ENCODE measurements at places on chromosomes 4 and X.
A peak's percentile ranks its signal among the peaks of the same experiment; 100 is the strongest.

DNA sequence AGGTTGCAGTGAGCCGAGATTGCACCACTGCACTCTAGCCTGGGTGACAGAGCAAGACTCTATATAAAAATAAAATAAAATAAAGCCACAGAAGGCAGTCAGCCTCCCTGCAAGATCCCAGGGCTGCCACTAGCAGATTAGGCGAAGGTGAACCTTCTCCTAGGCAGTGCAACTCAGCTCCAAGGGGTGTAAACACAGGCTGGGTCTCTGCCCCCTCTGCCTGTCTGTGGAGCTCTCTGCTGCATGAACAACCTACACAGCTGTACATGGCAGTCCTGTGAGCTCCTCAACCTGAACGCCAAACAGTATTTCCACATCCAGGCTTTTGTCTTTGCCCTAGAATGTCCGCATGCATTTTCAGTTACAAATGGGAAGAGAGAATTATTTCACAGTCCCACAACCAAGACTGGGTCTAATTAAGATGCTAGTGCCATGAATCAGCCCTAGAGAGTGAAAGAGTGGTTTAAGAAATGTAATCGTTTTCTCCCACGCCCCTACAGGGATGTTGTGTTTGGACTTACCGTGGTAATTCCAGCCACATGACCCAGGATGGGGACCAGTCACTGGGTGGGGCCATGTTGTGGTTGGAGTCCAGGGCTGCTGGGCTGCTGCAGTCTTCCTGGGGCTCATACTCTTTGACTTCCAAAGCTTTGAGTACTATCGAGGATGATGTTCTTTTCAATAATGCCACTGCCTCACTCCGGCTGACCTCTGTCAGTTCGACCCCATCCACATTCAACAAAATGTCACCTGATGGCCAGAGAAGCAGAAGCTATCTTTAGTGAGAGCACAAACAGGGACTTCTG is 99.0 kb downstream of the FIP1L1 start:
- no peak for DNase-seq

GRCh38 chr4:156182269-156182668 is 228.6 kb upstream of the CTSO start:
- DNase-seq: no peak

- DNase-seq: no peak
Measured at GRCh38 chr4:120406960-120407359, 340.3 kb upstream of the MAD2L1 start.

DNA sequence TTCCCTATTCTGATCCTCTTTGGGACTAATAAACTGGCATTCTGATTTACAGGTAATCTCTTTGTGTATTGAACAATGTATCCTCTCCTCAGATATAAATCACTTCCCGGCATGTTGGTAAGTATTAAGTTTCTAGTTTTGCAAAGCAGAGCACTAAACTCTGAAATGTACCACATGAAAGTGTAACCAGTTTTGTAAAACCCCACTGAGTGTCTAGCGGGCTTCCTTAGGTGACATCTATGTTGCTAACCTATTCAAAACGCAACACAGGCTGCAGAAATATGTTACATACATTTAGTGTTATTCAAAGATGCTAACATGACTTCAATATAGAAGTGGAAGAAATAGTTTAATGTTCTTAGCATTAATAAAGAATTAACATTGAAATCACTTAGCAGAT is 25.2 kb downstream of the DNAJB14 start:
- no peak for DNase-seq

- DNase-seq: no peak
Measured at GRCh38 chr4:62070291-62070852, 870.2 kb downstream of the ADGRL3 start.

DNA sequence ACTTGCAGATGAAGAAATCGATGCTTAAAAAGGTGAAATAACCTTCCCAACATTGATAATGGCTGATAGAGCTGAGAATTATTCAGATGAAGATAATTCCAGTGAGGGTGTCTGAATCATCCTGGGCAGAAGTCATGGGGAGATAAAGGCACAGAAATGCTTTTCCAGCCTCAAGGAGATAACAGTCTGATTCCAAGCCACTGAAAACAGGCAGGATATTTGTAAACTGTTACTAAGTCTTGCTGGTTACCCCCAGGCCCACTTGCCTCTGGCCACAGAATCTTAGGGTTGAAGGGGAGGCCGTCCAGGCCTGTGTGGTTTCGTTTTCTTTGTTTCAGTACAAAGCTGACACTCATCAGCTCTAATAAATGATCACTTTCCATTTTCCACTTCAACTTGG is 158.5 kb downstream of the SH3KBP1 start:
- no peak for DNase-seq

GRCh38 chrX:65601530-65602220 is 65.8 kb upstream of the MSN start:
- DNase-seq: no peak

DNA sequence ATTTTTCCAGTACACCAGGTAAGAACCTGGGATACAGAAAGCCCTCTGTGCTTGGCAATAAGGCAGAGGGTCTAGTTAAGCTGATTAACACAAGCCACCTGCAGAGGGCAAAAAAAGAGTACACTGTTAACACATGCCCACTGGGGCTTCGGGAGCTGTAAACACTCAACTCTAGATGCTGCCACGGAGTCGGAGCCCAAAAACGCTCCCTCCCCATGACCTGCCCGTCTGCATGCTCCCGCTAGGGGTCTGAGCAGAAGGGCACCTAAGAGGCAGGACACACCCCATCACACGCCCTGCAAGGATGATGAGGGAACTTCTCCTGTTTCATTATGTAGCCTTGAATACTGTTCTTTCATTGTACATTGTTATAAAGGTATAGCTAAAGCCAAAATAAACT is 715.6 kb upstream of the AADAT start:
- no peak for DNase-seq

DNA sequence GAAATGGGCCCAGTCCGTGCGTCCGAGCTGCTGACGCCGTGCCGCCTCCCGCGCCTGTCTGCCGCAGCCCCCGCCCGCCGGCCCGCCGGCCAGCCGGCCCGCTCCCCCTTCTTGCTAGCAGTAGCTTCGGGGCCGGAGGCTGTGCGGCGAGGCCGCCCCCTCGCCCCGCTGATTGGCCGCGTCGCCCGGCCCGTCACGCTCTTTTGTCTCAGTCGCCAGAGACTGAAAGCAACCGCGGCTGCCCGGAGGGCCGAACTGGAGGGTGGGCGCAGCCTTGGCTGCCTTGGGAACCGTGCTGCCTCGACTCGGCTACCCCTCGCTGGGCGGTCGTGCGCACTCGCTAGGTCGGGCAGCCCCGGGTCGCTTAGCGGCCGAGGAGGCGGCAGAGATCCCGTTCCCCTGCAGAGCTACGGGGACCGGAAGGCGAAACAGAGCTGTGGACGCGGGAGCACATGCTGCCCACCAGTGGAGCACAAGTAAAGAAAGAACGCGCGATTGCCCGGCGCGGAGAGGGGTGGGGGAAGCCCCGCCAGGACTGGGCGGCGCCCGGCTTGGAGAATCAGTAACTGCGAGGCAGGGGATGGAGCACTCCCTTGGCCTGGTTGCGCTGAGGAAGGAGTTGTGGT is at the start of gene ZCCHC18:
ZCCHC18 (plus strand) TSS at position 198 of the 626 bp plus-strand sequence. CDS start 1,589 bp downstream, outside the sequence.
- peak; percentile 63 for DNase-seq

GRCh38 chrX:25344161-25344936 is 328.6 kb upstream of the ARX start:
- no peak for DNase-seq

DNA sequence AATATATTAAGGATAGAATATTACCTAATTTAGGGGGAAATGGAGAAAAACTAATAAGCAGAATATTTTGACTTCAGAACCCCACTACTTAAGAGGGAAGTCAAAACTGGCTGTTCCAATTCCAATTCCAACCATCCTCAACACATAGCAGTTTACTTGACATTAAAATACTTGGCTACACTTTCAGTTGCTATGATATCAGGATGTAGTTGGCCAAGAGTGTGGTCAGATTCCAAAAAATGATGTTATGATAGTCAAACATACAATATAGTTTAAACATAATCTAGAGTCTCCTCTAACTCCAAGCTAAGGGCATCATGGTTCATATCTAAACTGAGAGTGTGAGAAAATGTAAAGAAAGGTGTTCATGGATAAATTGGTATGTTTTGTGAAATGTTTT is 16.5 kb upstream of the SMIM14 start:
- DNase-seq: no peak

- no peak for DNase-seq
Measured at GRCh38 chrX:102650903-102651241, 411 bp upstream of the GPRASP1 start.

GRCh38 chr4:6761649-6762615 is 20.6 kb upstream of the KIAA0232 start:
- no peak for DNase-seq

DNA sequence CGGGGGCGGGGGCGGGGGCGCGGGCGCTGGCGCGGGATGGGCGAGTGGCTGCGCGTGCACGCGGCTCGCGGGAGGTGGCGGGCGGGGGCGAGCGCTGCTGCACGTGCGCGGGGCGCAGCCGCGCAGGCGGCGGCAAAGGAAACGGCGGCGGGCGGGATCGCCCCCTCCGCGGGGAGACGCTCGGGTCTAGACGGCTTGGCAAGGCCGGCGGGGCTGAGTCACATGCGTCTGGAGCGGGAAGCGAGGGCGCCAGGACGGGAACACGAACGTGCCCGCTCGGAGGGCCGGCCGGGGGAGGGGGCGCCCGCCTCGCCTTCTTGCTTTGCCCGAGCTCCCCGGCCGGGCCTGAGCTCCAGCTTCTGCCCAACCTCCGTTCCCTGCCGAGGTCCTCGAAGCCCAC is 4.3 kb upstream of the HAUS7 start:
- peak; percentile 51 for DNase-seq

DNA sequence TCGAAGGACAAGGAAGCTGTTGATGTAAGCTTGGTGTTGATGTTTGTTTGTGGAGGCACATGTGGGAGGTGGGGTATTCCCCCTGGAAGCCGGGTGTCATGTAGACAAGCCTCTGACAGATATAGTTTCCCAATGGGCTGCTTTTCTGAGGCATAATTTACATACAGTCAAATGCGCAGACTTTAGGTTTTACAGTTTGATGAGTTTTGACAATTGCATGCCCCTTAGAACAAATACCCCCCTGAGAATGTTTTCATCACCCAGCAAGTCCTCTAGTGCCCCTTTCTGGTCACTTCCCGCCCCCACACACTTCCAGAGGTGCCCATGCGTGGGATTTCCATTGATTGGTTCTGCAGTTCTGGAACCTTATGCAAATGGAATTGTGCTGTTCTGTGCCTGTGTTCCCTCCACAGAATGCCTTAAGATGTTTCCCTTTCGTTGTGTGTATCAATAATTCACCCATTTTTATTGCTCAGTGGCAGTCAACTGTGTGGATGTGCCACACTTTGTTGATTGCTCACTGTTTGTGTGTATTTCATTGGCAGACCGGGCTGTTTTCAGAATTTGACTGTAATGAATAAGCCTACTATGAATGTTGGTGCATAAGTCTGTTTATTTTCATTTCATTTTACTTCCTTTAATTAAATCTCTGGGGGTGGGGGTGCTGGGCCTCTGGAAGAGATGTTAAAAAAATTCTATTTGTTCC is 8.5 kb downstream of the EVC start:
- DNase-seq: no peak

GRCh38 chr4:124386163-124386562 is 326.4 kb downstream of the ANKRD50 start:
- no peak for DNase-seq

DNA sequence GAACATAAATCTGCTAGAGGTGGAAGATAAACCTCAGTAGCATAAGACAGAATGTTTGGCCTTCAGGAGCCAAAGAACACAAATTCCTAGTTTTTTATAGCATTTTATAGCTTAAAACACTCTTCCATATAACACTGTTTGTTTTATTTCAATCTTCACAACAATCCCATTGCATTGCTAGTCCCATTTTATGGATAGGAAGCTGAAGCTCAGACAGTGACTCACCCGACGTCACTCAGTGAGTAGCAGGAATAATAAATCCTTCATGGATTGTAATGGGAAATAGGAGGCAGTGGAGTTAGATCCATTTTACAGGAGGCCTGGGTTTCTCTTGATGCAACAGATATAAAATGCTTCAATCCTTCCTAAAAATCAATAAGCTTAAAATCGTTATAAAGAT is 217.5 kb downstream of the RAB28 start:
- no peak for DNase-seq

DNA sequence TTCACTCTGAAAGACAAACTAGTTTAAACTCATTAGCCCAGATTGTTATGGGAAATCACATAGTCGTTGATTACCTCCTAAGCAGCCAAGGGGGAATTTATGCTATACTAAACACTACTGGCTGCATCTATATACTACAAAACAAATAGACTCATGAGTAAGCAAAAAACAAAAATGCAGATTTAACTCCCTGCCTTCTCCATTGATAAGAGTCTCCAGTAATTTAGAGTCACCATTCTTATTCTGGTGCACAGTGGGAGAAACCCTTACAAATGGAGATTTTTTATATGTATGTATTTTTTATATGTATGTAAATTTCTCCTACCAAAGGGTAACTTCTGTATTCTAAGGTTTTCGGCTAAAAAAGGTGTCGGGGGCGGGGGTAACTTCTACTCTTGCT is 126.6 kb downstream of the PLS3 start:
- DNase-seq: no peak

- DNase-seq: no peak
Measured at GRCh38 chr4:64903986-64904385, 494.7 kb upstream of the TECRL start.

- no peak for DNase-seq
Measured at GRCh38 chrX:8453611-8454010, 11.0 kb upstream of the VCX3B start.

DNA sequence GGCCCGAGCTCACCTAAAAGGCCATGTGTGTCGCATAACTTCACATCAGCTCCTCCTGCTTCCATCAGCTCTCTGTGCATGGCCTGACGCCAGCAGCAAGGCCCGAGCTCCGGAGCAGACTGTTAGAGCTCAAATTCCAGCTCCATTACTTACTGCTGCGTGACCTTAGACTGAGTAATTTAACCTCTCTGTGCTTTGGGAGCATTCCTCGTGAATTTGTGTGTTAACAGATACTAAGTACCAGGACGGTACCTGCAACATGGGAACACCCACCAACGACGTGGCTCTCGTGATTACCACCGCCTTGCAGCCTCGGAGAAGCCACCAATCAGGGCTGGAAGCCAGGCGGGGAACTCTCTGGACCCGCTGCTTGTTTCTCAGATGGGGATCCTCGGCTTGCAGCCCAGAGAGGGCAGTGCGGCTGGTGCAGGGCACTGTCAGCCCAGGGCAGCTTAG is 12.9 kb downstream of the LETM1 start:
- no peak for DNase-seq

DNA sequence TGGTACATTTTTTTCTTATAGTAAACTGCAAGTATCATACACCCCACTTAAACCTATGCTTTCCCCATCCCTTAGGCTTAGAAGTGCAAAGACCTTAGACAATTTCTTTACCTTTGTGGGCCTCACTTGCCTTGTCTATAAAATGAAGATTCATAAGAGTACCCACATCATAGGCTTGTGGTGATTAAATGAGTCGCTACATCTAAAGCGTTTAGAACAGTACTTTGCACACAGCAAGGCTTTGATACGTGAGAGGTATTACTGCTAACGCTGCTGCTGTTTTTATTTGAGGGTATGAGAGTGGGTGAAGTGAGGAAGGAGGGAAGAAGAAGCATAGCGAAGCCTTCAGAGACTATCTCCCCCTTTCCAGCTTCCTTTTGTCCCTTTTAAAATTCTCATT is 87.8 kb upstream of the RPS6KA3 start:
- no peak for DNase-seq

GRCh38 chrX:151359931-151360871 is 36.8 kb upstream of the VMA21 start:
- DNase-seq: no peak

GRCh38 chr4:85637778-85638177 is 162.8 kb downstream of the ARHGAP24 start:
- no peak for DNase-seq

GRCh38 chr4:8540586-8540985 is 39.6 kb upstream of the GPR78 start:
- no peak for DNase-seq

All from mesothelial cell of epicardium (in vitro differentiated cells).